CD4-positive, alpha-beta memory T cell (primary cell): ENCODE measurements at places on chromosomes 1 and 21.

- no peak for DNase-seq
Observed at GRCh38 chr1:114075546-114076242, 78.0 kb downstream of the SYT6 start.

DNA sequence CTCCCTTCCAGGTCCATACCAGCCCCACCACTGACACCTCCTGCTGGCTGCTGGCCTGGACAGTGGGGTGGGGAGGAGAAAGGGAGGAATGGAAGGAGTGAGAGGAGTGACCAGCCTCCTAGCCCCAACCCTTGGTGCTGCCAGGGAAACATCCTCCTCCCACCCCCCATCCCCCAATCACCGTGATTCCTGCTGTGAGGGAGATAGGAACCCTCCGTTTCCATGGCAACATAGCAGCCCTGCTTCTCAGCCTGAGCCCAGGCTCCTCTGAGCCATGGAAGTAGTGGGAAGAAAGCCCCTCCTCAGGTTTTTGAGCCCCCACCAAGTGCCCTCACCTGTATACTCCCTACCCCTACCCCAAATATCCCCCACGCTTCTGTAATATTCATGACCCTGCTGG lies 44.4 kb upstream of the SCMH1 start:
- no peak for DNase-seq

DNA sequence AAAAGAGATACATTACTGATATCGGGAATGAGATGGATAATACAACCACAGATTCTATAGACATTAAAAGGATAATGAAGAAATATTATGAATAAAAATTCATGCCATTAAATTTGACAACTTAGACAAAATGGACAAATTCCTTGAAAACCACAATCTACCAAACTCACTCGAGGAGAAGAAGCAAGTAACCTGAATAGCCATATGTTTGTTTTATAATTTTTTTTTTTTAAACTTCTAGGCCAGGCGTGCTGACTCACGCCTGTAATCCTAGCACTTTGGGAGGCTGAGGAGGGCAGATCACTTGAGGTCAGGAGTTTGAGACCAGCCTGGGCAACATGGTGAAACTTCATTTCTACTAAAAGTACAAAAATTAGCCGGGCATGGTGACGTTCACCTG lies 327.9 kb downstream of the VAV3 start:
- no peak for DNase-seq

DNA sequence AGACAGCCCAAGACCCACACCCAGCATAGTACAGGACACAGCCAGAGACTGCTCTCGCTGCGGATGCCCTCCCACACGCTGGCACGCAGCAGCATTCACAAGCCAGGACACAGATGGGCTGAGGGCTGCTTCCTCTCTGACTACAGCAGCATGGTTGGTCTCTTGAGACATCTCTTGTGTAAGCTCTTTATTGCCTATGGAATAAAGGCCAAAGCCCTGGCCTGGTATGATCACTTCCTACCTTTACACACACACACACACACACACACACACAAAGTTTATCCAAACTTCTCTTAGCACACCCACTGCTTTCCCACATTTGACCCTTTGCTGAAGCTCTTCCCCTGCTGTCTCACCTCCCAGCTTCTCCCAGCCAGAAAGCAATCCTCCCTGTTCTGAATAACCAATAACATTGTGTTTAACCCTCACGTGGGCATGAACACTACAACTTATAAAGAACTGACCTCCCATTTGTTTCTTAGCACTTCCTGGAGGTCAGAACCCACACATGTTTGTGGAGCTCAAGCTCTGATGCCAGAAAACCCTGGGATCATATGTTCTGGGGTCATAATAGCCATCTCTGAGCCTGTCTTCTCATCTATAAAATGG lies 1.2 kb upstream of the LUZP1 start:
- DNase-seq: no peak

GRCh38 chr1:177464686-177465085 lies 293.9 kb downstream of the BRINP2 start:
- no peak for DNase-seq
